Jurkat, Clone E6-1 (cell line): ENCODE measurements at places on chromosomes 3 and 15.

- no peak for DNase-seq
These were observed 437.7 kb downstream of the SI start for GRCh38 chr3:164640591-164640990.

- no peak for DNase-seq
These were observed 75.4 kb upstream of the ABHD17C start for GRCh38 chr15:80619680-80620079.

DNA sequence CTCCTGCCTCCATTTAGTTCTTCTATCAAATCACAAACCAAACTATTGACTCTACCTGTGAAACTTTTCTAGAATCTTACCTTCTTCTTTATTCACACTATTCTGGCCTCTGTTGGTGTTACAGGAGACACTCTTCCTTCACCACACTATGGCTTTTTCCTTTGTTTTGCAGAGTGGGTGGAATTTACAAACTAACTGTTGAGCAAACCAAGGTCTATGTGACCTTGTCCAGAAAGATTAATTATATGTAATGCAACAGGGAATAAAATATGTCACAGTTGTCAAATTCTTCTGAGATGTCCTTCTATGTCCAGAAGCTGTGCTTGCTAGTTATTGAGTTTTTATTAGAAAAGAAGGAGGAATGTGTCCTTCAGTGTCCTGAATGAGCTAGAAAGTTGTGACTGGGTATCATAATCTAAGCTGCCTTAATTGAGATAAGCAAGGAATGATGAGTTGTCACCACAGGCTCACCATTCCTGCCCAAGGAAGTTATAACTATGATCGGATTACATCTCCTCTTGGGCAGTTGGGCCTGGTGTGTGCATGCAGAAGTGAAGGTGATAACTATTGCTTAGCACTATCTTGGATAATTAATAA lies 21.7 kb downstream of the ARL14 start:
- no peak for DNase-seq

GRCh38 chr3:51961602-51962569 lies 5.4 kb downstream of the PCBP4 start:
- DNase-seq, result no peak

GRCh38 chr15:26242565-26243071 lies 379.5 kb upstream of the ATP10A start:
- DNase-seq, result no peak

DNA sequence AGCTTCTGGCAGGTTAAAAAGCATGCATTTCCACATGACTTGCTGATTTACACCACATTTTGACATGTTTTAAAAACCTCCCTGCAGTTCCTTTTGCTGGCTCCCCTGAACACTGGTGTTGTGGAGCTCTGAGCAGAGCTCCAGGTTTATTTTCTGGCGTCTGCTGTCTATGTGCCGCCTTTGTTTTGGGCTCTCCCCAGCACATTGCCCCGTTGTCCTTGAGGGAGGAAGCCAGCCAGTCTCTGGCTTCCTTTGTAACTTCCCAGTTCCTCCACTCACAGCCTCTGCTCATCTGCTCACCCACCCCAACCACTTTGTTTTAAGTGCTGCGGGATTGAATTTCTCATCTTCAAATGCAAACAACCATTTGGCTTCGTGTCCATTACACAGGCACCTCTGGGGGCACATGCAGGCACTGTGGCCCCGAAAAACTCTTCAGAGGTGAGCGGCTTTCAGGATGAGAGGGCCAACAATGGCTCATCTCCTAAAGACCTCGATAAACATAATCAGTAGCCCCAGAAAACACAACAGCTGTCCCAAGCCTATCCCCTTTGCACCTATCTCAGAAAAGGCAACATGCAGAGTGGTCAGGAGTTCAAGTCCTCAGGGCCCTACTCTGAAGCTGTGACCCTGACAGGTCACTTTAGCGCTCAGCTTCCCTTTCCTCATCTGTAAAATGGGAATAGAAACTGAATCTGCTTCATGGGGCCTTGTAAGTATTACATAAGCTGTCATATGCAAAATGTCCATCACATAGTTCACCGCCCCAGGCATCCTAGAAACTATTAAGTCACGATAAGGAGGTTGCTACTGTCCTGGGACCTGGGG lies 1.3 kb upstream of the MEF2A start:
- DNase-seq, result no peak

- no peak for DNase-seq
These were observed 103.2 kb upstream of the ABI3BP start for GRCh38 chr3:101096444-101096843.

- no peak for DNase-seq
These were observed 51.3 kb upstream of the SCAANT1 start for GRCh38 chr3:63963496-63963895.

DNA sequence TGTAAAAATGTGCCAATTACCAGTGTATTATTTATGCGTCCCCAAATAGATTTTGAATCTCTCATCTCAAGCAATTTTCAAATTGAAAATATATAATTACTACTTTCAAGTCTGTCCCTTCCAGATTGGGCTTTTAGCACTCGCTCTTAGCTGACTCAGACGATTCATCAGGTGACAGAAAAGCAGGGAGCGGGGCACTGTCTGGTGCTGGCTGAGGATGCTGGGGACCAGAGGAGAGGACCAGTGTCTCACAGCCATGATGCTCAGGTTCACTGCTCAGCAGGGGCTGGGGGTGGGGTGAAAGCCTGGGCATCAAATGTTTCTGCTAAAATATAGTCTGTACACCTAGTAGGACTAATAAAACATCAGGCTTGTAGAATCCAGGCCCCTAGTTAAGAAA lies 199.9 kb downstream of the GABRG3 start:
- DNase-seq, result no peak

DNA sequence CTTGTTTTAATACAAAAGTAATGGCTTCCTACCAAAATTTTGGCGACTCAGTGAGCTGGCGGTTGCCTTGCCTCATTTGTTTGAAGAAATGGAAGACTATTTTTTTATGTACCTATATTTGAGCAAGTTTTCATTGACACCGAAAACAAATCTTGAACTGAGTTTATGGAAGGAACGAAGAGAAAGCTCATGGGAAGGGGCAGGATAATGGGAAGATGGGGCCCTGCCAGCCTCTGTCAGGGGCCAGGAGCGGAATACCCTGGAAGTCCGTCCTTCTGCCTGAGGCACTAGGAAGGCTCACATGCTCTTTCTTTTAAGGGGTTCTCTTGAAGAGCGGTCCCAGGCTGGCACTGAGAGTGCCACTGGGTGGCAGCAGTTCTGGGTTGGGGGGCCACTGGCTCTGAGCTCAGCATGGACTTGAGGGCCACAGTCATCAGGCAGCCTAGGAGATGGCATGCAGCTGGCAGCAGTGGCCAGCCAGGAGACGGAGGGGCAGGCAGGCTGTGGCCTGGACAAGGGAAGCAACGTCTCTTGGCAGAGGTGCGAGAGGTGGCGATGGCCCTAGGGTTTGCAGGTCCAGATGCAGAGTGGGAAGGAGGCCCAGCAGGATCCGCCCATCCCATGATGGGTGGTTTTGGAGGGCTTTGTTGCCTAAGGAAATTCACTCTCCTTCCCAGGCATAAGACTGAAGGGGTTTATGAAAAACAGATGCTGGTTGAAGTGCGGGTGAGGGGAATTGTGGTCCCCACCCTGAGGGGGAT lies 41.6 kb downstream of the ISG20 start:
- no peak for DNase-seq

DNA sequence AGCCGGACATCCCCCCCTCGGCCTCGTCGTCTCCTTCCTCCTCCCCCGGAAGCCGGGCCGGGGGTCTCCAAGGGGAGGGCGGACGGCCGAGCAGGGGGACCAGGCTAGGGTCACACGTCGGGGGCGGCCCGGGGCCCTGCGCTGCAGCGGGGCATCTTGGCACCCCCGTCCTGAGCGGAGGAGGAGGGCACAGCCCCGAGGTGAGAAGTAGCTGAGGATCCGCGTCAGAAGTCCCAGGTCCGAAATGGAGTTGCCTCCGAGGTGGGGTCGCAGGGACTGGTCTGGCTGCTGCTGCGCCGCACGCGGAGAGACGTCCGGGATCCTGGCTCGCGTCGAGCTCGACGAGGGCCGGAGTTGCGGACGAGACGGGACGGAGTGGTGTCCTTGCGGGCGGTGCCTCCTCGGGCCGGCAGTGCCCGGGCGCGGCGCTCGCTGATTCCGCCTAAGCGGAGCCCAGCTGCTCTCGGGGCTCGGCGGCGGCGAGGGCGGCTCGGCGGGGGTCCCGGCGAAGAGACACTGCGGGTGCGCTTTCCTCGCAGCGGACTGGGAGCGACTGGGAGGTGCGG lies at the start of gene ADCY5:
TSS of gene ADCY5 (minus strand) at position 555 of the 566 bp plus-strand sequence. CDS start at position 10, 545 bp downstream.
- no peak for DNase-seq

DNA sequence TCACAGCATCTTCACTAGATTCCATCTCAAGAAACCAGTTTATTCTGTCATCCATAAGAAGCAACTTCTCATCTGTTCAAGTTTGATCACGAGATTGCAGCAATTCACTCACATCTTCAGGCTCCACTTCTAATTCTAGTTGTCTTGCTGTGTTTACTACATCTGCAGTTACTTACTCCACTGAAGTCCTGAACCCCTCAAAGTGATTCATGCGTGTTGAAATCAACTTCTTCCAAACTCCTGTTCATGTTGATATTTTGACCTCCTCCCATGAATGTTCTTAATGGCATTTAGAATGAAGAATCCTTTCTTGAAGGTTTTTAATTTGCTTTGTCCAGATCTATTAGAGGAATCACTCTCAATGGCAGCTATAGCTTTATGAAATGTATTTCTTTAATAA lies 287.6 kb upstream of the TBL1XR1 start:
- no peak for DNase-seq

GRCh38 chr15:36925653-36926426 lies 174.5 kb downstream of the MEIS2 start:
- DNase-seq, result no peak

DNA sequence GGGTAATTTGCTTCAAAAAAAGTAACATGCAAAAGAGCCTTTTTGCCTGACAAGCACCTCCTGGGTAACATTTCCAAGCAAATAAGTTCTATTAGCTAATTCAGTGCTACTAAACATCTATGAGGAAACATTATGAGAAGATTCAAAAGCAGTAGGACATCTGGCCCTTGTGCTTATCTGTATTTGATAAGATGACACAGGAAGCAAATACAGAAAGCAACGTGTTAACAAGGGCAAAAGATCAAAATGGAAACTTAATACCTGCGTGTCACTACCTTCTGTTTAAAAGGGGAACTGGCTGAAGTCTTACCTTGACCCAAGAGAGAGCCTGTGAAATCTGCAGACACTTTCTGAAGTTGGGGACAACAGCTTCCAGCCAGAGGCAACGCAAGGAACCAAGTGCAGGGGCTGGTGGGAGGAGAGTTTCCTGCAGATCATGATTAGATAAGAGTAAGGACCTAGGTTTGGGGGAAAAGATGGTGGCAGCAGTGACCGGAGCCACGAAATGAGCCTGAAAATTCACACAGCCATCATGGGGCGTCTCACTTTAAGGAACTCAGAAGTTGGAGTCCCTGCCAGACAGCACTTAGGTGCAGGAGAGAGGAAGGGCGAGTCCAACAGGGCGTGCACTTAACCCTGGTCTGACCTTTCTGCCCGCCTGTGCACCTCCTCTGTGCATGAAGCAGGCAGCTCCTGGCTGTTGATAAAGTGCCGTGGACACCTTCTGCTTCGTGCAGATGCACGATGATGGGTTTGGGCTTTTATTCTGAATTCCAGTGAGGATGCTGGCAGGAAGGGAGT lies 153.6 kb upstream of the BHLHE40 start:
- DNase-seq, result no peak

GRCh38 chr3:123862152-123862551 lies 22.0 kb downstream of the MYLK start:
- no peak for DNase-seq

DNA sequence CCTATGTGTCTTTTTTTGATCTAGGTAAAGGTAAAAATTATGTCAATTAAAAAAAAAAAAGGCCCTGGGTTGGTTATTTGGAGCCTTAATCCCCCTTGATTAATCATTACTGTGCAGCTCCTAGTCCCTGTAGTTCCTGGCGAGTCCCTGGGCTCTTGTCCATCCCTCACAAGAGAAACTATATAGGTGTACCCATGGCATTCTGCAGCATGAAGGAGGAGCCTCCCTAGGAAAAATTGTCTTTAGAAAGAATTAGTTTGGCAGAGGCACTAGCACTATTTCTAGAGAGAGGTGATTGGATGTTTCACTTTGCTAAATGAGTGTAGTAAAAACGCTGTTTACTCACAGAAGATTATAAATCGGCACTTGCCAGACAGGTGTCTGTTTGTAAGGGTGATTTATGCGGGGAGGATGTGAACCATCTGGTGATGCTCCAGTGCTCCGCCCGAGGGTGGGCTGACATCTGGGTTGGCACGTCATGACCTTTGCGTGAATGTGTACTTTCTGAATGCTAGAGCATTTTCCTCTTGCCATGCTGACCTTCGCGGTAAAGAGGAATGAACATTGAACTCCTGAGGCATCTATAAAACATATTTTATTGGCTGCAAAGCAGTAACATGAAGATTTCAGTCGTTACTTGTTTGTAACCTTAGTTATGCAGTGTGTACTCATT lies 12.6 kb downstream of the PLCL2 start:
- DNase-seq, result peak; percentile 60

GRCh38 chr15:67915461-67916374 lies 75.9 kb upstream of the RNU6-1 start:
- DNase-seq, result no peak

DNA sequence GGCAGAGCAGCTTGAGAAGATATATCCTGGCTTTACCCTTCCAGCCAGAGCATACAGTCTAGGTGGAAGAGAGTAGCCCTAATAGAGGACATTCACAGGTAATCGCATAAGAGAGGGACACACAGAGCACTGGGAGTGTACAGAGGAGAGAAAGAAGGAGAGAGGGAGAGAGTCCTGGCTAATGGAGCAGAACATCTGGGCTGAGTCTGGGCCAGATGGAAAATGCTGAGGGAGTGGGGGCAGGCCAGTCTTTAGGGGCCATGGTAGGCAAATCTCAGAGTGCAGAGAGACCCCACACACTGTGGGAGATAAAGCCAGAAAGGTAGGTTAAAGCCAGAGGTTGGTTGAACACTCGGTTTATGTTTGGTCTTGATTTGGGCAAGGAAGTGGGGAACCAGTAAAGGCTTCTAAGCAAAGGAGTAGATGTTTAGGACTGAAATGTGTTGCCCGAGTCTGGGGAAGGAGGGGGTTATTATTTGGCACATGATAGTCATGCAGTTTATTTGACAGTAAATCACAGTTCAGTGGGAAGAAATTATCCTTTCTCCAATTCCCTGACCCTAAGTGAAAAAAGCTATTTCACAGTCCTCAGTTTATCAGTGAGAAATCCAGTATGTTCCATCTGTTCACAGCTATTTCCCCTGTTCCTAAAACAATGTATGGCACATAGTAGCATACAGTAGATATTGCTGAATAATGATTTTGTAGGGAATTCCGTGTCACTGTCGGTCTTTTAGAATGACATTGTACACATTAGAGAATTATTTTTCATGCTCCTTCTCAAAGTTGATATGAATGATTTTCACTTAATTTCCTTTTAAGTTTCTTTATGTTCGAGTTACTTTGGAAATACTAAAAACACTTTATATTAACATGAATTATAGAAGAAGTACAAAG lies 45.7 kb downstream of the PDHB start:
- no peak for DNase-seq
